Stimulated activated CD4-positive, alpha-beta T cell treated with anti-CD3 and anti-CD28 coated beads, Interleukin-2, amount 100 ng/mL, for 24 hours (primary cell): ENCODE measurements at places on chromosomes 1 and 21.

GRCh38 chr21:28833182-28833581 lies 159.5 kb downstream of the LTN1 start:
- no peak for DNase-seq

- no peak for DNase-seq
Observed at GRCh38 chr1:187384504-187384903, 555.8 kb downstream of the PLA2G4A start.

GRCh38 chr1:212973426-212973825 lies 23.1 kb downstream of the VASH2 start:
- DNase-seq = no peak

DNA sequence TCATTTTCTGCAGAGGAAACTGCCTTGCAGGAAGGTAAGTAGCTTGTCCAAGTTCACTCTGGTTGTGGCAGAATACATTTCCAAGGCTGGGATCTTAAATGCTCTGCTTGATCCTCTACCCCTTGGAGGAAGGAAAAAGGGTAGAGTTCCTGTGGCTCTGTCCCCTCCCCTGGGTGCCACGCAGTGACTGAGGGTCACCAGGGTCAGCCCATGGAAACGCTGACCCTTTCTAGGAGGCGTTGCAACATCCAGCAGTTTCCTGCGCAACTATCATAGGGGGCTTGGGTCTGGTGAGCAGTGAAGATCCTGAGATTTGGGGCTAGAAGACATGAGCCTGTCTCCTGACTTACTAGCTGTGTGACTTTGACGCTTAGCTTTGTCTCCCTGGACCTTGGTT lies 29.4 kb upstream of the EPS8L3 start:
- no peak for DNase-seq

DNA sequence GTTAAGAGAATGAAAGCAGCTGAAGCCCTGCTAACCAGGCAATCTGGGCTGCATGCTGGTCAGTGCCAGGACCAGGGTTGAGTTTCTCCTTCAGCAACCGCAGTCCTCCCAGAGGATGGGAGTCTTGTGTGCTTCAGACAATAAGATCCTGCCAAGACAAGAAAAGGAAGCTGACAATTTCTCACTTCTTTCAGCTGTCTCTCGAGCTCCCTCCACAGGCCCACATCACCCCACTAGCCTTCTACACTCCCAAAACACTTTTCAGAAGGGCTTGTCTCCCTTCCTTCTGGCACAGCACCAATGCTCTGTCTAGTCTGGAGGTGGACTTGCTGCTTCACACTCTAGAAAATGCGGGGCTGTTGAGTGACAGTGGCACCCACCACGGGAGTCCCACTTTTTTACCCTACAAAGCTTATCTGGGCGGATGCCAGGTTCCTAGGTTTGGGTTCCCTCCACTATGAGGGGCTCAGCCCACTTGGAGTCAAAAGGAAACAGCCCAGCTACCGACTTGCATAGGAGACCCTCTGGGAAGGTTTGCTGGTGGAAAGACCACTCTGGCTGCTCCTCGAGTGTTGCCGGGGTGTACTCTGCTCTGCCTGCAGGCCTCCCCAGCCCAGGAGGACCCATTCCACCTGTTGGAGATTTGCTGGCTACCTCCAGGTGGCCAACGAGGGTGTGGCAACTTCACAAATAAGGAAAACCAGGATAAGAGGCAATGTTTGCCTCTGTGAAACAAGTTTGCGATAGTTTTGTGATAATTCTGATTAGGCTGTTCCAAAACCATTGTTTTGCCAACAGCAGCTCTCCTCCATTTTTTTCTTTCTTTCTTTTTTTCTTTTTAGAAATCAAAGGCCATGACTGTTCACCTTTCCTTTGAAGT lies 68.9 kb downstream of the TENT5C start:
- peak; percentile 35 for DNase-seq

GRCh38 chr1:93908394-93909145 lies 660 bp downstream of the GCLM start:
- DNase-seq = peak; percentile 49

GRCh38 chr21:32253215-32253641 lies 25.6 kb downstream of the MIS18A start:
- no peak for DNase-seq

GRCh38 chr1:54934869-54935268 lies 45.6 kb upstream of the TMEM61 start:
- no peak for DNase-seq

GRCh38 chr1:43370564-43370963 lies 2.8 kb upstream of the ELOVL1 start:
- DNase-seq = no peak

- peak; percentile 48 for DNase-seq
Observed at GRCh38 chr21:42609811-42610210, 43.6 kb upstream of the PDE9A start.

DNA sequence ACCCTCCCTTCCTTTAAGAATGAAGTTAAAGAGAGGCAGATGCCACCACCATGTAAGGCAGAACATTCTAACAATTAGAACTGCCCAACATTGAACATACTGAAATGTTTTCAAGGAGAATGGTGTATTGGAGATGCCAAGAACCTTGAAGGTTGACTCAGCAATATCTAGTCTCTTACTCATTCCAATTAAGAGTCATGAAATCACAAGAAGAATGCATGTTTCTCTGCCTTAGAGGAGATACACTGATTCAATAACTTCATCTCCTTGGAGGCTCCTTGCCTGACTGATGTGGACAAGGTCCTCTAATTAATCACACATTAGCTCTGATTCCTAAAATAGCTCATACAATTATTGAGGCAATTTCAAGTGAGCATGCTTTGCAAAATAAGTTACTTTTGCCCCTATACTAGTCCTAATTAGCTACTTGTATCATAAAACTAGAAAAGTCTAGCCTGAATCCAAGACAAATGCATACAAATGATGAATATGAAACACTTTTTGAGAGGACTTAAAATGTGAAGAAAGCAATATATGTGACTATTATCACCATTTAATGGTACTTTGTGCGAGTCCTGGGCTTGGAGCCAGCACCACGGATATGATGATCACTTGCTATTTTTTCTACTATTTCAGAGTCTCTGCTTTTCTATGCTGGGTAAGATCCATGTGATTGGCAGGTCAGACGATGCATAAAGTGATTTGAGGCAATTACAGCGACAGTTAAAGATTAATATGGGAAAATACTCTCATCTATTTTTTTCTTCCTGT lies 114.5 kb downstream of the DSCAM start:
- DNase-seq = no peak

DNA sequence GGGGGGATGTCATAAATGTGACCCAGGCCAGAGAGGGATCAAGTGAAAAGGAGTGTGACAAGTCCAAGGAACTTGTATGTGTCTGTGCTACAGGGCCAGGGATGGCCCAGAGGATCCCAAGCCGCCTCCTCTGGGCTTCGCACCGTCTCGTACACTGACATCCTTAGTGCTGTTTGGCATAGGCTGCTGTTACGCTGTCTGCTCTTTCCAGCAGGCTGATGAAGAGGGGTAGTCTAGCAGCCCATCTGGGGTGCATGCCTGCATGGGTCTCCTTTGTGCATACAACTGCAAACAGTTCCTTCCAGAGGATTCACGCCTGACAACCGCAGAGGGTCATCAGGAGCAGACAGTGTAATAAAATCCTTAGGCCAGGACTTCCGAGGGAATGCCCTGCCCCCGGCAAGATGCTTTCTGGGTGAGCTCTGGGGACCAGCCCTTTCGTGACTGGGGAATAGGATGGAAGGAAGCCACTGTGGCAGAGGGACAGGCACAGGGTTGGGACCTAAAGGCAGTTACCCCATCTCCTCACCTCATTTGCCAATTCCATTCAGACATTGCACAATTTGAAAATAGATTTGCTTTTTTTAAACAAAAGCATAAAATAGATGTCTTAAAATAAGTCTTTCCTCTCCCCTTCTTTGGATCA lies 6.3 kb upstream of the GOLT1A start:
- DNase-seq = no peak
